ENCODE measurements at places on chromosomes 12 and 14. TPM values are rescaled to one million over a fixed set of nuclear protein-coding genes. Genes with fewer than 3 reads are reported as not detected.

TPPP2 gene
- not detected for total RNA-seq

CLEC14A gene
- 61.8 TPM for total RNA-seq

CPSF2 gene
- 32.2 TPM for total RNA-seq

TEX52 gene
- total RNA-seq, result not detected

DNA sequence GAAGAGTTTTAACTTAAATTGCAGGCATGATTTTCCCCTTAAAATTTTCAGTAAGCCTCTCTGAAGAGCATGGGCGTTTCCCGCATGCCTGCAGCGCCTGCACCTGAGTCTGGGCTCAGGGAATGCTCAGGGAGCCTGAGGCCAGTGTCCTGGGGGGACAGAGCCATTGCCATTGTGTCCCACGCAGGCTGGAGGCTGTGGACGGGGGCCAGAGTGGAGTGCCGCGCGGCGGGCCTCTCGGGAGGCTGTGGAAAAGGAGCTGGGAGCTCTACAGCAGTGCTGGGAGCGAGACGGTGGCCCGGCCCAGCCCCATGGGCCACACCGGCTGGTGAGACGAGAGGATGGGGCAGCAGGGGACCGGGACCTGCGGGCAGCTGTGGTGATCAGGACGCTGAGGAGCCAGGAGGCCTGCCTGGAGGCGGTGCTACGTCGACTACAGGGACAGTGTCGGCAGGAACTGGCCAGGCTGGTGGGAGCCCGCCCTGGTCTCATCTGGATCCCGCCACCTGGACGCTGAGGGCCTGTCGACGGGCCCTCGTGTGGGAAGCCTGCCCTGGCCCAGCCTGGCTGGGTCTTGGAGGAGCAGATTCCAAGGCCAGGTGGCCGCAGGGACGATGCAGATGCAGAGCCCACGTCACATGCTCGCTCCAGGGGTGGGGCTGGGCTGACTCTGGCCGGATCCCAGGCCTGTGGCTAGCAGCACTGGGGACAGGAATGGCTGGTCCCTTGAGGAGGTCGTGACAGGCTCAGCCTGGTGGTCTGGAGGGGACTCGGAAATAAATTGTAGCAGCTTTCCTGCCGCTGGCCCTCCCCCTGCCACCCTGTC is 7.6 kb downstream of the TEDC1 start:
- DNase-seq, result no peak
- peak overlapping the region; percentile 75 for H3K27ac ChIP-seq
- no peaks in the 10 kb centered on the region for H3K36me3 ChIP-seq

- no peak overlapping the region for H3K27ac ChIP-seq
- no peaks in the 10 kb centered on the region for H3K4me1 ChIP-seq
- H3K27me3 ChIP-seq, result no peaks in the 10 kb centered on the region
- no peak for DNase-seq
Observed at GRCh38 chr14:101063121-101063520, 159.6 kb upstream of the RTL1 start.

DNA sequence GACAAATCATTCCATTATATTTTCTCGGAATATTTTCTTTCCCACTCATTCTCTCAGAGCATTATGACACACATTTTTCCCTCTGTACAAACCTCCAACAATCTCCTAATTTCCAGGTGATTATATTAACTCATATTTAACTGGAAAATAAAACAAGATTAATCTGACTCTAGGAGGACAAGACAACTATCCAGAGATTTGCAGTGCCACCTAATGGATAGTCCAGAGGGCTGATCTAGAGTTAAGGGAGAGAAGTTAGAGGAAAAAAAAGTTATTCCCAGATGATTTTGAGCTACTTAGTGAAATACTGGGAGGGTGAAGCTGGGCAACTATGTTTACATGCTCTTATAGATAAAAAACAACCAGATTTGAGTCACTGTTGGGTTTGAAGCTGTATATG is 161.7 kb downstream of the ALX1 start:
- H3K27ac ChIP-seq, result no peak overlapping the region
- no peaks in the 10 kb centered on the region for H3K36me3 ChIP-seq
- H3K4me3 ChIP-seq, result no peak overlapping the region
- DNase-seq, result no peak

GRCh38 chr12:12776261-12776660 is 9.2 kb upstream of the APOLD1 start:
- H3K4me1 ChIP-seq, result no peaks in the 10 kb centered on the region
- no peak overlapping the region for H3K27ac ChIP-seq
- no peaks in the 10 kb centered on the region for H3K27me3 ChIP-seq
- DNase-seq, result no peak

- H3K27ac ChIP-seq, result peak overlapping the region; percentile 59
- no peaks in the 10 kb centered on the region for H3K27me3 ChIP-seq
- H3K36me3 ChIP-seq, result no peaks in the 10 kb centered on the region
- H3K4me1 ChIP-seq, result peaks cover 35% of the 10 kb centered on the region
- peak; percentile 56 for DNase-seq
Observed at GRCh38 chr12:116539905-116540482, 19.2 kb upstream of the MAP1LC3B2 start.

- peak overlapping the region; percentile 98 for H3K27ac ChIP-seq
- H3K27me3 ChIP-seq, result no peaks in the 10 kb centered on the region
- H3K4me1 ChIP-seq, result peaks cover 86% of the 10 kb centered on the region
Observed at GRCh38 chr14:69615496-69616407, 4.4 kb downstream of the SUSD6 start.

DNA sequence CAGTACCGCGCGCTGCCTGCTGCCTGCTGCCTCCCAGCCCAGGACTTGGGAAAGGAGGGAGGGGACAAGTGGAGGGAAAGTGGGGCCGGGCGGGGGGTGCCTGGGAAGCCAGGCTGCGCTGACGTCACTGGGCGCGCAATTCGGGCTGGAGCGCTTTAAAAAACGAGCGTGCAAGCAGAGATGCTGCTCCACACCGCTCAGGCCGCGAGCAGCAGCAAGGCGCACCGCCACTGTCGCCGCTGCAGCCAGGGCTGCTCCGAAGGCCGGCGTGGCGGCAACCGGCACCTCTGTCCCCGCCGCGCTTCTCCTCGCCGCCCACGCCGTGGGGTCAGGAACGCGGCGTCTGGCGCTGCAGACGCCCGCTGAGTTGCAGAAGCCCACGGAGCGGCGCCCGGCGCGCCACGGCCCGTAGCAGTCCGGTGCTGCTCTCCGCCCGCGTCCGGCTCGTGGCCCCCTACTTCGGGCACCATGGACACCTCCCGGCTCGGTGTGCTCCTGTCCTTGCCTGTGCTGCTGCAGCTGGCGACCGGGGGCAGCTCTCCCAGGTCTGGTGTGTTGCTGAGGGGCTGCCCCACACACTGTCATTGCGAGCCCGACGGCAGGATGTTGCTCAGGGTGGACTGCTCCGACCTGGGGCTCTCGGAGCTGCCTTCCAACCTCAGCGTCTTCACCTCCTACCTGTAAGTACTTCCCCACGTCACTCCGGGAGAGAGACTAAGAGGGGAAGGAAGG is at the start of gene LGR5:
LGR5 (plus strand) TSS at position 186 of the 732 bp plus-strand sequence; CDS start at position 469, 283 bp downstream.
- H3K4me1 ChIP-seq, result peaks cover 28% of the 10 kb centered on the region
- no peak for DNase-seq
- H3K4me3 ChIP-seq, result peak within 1 kb of the TSS; percentile 68
- H3K27ac ChIP-seq, result no peak within 1 kb of the TSS

GRCh38 chr12:116933091-116933490 is 22.3 kb downstream of the FBXW8 start:
- H3K4me1 ChIP-seq, result no peaks in the 10 kb centered on the region
- DNase-seq, result no peak
- no peak overlapping the region for H3K27ac ChIP-seq
- H3K4me3 ChIP-seq, result no peak overlapping the region
- H3K27me3 ChIP-seq, result no peaks in the 10 kb centered on the region
- H3K36me3 ChIP-seq, result no peaks in the 10 kb centered on the region

DNA sequence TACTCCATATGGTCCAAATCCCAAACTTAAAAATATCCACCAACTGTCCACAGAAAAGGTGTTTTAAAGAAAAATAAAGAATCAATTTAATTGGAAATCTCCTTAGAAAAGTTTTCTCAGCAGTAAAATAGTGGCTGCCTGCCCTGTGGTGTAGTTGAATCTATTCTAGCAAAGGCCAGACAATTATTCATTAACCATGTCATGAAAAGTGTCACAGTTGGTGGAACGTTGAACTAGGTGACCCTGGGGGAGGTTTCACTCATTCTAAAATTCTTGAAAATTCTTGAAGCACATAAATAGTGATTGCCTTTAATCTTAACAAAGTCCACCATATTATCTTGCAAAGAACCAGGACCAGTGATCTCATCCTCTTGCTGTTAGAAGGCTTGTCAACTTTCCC is 78.4 kb upstream of the GZMB start:
- DNase-seq, result no peak
- H3K27ac ChIP-seq, result no peak overlapping the region
- no peak overlapping the region for H3K4me3 ChIP-seq
- no peaks in the 10 kb centered on the region for H3K36me3 ChIP-seq

DNA sequence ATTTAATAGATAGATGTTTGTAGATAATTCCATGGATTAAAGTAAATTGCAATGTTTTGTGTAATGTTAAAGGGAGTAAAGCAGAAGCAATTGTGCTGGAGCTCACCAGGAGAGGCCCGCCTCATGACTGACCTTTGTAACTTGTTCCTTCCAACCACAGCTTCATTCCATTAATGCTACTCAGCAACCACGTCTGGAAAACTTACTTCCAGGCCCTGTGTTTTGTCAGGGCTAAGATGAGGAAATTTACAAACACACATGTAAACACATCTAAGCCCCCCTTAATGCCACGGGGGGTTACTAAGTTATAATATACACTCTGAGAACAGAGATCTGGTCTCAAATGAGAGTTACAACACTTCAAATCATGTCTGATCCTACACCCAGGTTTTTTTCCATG is 12.4 kb downstream of the LUM start:
- H3K4me3 ChIP-seq, result no peak overlapping the region
- H3K36me3 ChIP-seq, result no peaks in the 10 kb centered on the region
- no peak for DNase-seq
- peaks cover 6% of the 10 kb centered on the region for H3K4me1 ChIP-seq
- H3K27me3 ChIP-seq, result no peaks in the 10 kb centered on the region

DNA sequence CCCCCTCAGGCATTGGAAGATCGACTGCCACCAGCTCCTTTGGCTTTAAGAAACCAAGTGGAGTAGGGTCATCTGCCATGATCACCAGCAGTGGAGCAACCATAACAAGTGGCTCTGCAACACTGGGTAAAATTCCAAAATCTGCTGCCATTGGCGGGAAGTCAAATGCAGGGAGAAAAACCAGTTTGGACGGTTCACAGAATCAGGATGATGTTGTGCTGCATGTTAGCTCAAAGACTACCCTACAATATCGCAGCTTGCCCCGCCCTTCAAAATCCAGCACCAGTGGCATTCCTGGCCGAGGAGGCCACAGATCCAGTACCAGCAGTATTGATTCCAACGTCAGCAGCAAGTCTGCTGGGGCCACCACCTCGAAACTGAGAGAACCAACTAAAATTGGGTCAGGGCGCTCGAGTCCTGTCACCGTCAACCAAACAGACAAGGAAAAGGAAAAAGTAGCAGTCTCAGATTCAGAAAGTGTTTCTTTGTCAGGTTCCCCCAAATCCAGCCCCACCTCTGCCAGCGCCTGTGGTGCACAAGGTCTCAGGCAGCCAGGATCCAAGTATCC is 288.7 kb downstream of the NAV3 start:
- no peak for DNase-seq
- H3K27me3 ChIP-seq, result no peaks in the 10 kb centered on the region
- H3K4me1 ChIP-seq, result no peaks in the 10 kb centered on the region
- H3K27ac ChIP-seq, result no peak overlapping the region
- no peak overlapping the region for H3K4me3 ChIP-seq

DNA sequence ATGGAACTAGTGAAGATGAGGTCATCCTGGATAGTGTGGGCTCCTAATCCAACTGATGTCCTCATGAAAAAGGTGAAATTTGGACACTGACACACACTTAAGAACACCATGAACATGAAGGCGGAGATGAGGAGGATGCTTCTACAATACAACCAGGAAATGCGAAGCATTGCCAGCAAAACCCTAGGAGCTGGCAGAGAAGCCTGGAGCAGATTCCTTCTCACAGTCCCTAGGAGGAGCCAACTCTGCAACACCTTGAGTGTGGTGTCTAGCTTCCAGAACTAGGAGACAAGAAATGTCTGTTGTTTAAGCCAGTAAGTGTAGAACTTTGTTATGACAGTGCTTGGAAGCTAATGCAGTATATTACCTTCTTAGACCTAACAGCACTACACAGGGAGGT is 191.9 kb upstream of the PWP1 start:
- H3K36me3 ChIP-seq, result no peaks in the 10 kb centered on the region
- no peaks in the 10 kb centered on the region for H3K27me3 ChIP-seq
- peak overlapping the region; percentile 34 for H3K27ac ChIP-seq

DNA sequence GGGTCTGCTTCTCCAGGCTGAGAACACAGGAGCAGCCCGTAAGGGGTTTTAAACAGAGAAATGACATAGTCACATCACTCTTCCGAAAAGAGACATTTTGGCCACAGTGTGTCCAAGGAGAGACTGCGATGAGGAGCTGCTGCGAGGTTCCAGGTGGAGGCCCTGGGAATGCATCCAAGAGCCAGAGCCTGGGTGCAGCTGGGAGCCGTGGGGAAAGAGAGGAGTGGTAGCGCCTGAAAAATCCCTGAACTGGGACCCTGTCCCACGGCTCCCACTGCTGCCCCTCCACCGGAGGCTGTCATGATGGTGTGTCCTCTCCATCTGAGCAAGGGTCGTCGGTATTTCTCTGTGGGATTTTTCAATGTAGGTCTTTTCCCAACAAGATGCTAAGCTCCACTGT is 146.9 kb downstream of the BCL11B start:
- peak; percentile 0 for DNase-seq
- no peak overlapping the region for H3K27ac ChIP-seq
- H3K4me3 ChIP-seq, result no peak overlapping the region
- H3K27me3 ChIP-seq, result no peaks in the 10 kb centered on the region

DNA sequence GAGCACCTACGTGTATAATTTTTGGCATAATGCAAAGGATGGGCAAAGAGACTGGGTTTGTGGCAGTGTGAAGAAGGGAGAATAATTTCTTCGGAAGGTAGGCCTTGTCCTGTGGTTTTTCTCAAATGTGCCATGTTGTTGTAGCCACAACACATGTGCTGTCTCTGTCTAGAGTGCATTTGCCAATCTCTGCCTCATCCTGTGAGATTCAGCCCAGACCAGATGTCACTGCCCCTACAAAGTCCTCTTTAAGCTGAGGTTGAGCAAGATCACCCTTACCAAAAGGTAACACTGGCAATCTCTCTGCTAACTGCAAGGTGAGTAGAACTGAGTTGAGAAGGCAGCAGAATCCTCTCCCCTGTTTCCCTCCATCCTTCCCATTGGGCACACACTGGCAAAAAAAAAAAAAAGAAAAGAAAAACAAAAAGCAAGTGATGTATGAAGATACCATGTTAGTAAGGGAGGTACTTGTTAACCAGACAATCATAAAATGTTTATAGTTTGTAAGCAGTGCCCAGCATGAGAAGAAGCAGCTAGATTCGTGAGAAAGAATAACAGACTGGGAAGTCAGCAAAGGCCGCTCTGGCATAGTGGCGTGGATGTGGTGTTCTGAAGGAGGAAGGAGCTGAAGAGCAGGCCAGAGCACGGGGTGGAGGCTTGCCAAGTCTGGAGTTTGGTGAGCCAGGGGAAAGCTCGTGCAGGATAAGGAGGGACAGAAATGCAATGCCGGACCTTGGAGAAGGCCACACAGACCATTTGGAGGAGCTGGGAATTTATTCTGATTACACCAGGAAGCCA is 18.9 kb downstream of the DYRK2 start:
- no peaks in the 10 kb centered on the region for H3K36me3 ChIP-seq
- DNase-seq, result peak; percentile 50

GRCh38 chr12:112741106-112741505 is 50.4 kb upstream of the RPH3A start:
- H3K27me3 ChIP-seq, result no peaks in the 10 kb centered on the region
- no peaks in the 10 kb centered on the region for H3K36me3 ChIP-seq
- no peak overlapping the region for H3K4me3 ChIP-seq
- no peaks in the 10 kb centered on the region for H3K4me1 ChIP-seq
- no peak for DNase-seq

GRCh38 chr14:64696355-64696857 is 7.8 kb upstream of the PLEKHG3 start:
- no peak overlapping the region for H3K4me3 ChIP-seq
- no peaks in the 10 kb centered on the region for H3K27me3 ChIP-seq
- H3K4me1 ChIP-seq, result no peaks in the 10 kb centered on the region
- no peaks in the 10 kb centered on the region for H3K36me3 ChIP-seq
- peak overlapping the region; percentile 47 for H3K27ac ChIP-seq
